Mesothelial cell of epicardium (in vitro differentiated cells): ENCODE measurements at places on chromosomes 6 and 20. TPM values are rescaled to one million over a fixed set of nuclear protein-coding genes. Genes with fewer than 3 reads are reported as not detected.

The KHDRBS2 gene
- 1.1 to 1.9 TPM (median 1.6 TPM) in 3 replicates for total RNA-seq

The IMPG1 gene
- total RNA-seq, result not detected in 3 replicates

The CST2 gene
- total RNA-seq, result 1.2 to 1.7 TPM (median 1.5 TPM) in 3 replicates

The HLA-DMB gene
- not detected in 3 replicates for total RNA-seq

The SMOC2 gene
- 4.4 to 4.9 TPM (median 4.8 TPM) in 3 replicates for total RNA-seq
